ENCODE measurements at places on chromosomes 6 and 20. TPM values are rescaled to one million over a fixed set of nuclear protein-coding genes. Genes with fewer than 3 reads are reported as not detected.

The SGK2 gene
- 0.04 TPM for total RNA-seq

The LYRM4 gene
- total RNA-seq, result 35.1 TPM

The MAS1L gene
- not detected for total RNA-seq

The VWA7 gene
- total RNA-seq, result 0.34 TPM

The ADGB gene
- not detected for total RNA-seq

The EPB41L1 gene
- 2.0 TPM for total RNA-seq

The MCHR2 gene
- total RNA-seq, result not detected

The MCUR1 gene
- 17.0 TPM for total RNA-seq

The C20orf141 gene
- not detected for total RNA-seq

The RNF39 gene
- 3.6 TPM for total RNA-seq

The NKX2-2 gene
- not detected for total RNA-seq

The PRDM13 gene
- total RNA-seq, result not detected

Measured in foreskin keratinocyte (primary cell).